ENCODE measurements at places on chromosomes 1 and 21. TPM values are rescaled to one million over a fixed set of nuclear protein-coding genes. Genes with fewer than 3 reads are reported as not detected.

The OR10Z1 gene
- not detected for total RNA-seq

The ETV3L gene
- not detected for total RNA-seq

The SPRR2A gene
- 1.3 TPM for total RNA-seq

The PGLYRP4 gene
- total RNA-seq: 2.0 TPM

The EFNA3 gene
- total RNA-seq: 11.9 TPM

The SPATA21 gene
- total RNA-seq: not detected

The CLEC20A gene
- not detected for total RNA-seq

The TRAF3IP3 gene
- total RNA-seq: not detected

The PCAT6 gene
- total RNA-seq: 0.51 TPM

The ZBTB8A gene
- 6.8 TPM for total RNA-seq

The HSPG2 gene
- 28.7 TPM for total RNA-seq

The OR2M3 gene
- not detected for total RNA-seq

The PPM1J gene
- 4.0 TPM for total RNA-seq

The SYPL2 gene
- not detected for total RNA-seq

The AQP10 gene
- total RNA-seq: 0.13 TPM

The CD101 gene
- total RNA-seq: 0.53 TPM

The TLR5 gene
- total RNA-seq: 0.79 TPM

The S100A7A gene
- total RNA-seq: not detected

The FAM151A gene
- total RNA-seq: not detected

The CFHR4 gene
- not detected for total RNA-seq

The RIT1 gene
- 49.8 TPM for total RNA-seq

The KIF21B gene
- 5.6 TPM for total RNA-seq

The SPOCD1 gene
- 4.9 TPM for total RNA-seq

All from bronchial epithelial cell (primary cell).